SK-N-SH (cell line): ENCODE measurements at places on chromosomes 1 and 21. TPM values are rescaled to one million over a fixed set of nuclear protein-coding genes. Genes with fewer than 3 reads are reported as not detected.

Gene NCF2
- 2.0 and 6.0 TPM in 2 replicates for polyA plus RNA-seq

GRCh38 chr21:41460578-41461527 is 34.8 kb downstream of the MX1 start:
- DNase-seq: peak; percentile 73

Gene CRYBG2
- polyA plus RNA-seq: 0.08 and 0.49 TPM in 2 replicates

Gene MACO1
- 6.9 and 7.4 TPM in 2 replicates for polyA plus RNA-seq

DNA sequence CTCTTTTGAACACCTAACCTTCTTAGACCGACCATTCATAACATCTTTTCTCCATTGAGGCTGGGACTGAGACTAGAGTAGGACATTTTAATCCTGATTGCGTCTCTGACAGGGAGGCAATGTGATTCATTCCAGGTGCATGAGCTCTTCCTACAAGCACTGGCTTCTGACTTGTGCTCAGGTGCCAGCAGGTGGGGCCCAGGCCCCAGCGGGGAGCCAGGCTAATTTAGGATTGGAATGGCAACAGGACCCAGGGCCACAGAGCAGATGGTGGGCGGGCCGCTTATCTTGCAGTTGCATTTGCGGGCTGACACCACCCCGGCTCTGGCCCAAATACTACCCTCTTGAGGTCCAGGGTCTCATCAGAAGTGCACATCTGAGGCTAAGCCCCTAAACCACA is 4.1 kb downstream of the GPA33 start:
- DNase-seq: no peak

- no peak for DNase-seq
These were observed 9.1 kb upstream of the MACF1 start for GRCh38 chr1:39195166-39196111.
